NCI-H1048 (cell line): ENCODE measurements at places on chromosomes 3 and 15.

DNA sequence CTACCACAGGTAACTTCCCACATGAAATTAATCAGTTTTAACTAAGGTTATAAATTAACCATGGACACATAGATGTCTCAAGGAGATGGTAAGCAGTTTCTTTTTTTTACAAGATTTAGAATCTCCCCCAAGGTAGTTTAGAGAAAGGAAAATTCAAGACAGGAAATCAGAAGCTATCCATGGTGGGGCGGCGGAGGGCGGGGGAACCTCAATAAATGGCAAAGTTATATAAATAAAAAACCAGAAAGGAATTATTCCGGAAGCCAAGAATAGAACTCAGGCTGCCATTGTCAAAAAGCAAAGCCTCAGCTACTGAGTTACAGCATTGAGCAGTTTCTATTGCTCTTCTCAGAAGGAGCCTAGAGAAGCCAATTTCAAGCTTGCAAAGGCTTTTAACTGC lies 172.1 kb upstream of the SMAD3 start:
- DNase-seq: no peak

DNA sequence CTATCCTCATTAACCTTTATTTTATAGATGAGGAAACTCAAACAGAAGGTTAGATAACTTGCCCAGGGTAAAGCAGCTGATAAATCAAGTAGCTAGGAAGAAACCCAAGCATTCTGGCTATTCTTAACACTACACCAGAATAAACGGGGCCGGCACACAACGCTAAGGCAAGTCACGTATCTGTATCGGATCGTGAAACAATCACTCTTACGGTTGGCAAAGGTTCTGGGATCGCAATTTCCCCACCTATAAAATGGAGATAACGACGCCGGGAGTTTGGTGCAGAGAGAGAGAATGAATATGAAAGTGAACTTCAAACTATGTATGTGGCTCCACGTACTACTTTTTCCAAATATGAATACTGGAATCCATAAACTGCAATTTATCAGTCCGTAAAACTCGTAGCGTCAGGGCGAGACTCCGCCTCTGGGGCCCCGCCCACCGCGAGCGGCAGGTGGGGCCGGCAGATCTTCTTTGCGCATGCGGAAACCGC lies 252 bp upstream of the ARMC8 start:
- DNase-seq: peak; percentile 77

- no peak for DNase-seq
Measured at GRCh38 chr15:52786436-52787122, 3.6 kb downstream of the ONECUT1 start.

- no peak for DNase-seq
Measured at GRCh38 chr3:53570081-53570480, 75.7 kb downstream of the CACNA1D start.

GRCh38 chr15:53297828-53298227 lies 461.6 kb downstream of the WDR72 start:
- no peak for DNase-seq

GRCh38 chr3:120801484-120801883 lies 58.9 kb downstream of the GTF2E1 start:
- DNase-seq: no peak

GRCh38 chr3:138373736-138374094 lies 25.3 kb downstream of the MRAS start:
- DNase-seq: no peak

DNA sequence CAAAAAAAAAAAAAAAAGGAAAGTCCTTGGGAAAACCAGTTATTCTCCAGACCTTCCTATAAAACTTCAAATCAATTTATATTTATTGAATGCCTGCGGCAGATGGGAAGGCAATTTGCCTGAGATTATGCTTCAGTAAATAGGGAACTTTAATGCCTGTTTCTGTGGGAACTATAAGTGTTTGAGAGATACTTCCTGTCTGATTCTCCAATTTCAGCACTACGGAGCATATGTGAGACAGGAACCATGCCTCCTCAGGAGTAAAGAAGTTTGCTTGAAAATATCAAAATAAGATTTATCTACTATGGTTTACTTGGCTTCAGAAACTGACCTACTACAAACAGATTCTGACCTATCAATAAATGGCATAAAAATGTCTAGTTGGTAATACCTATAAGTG lies 135.5 kb downstream of the CBLB start:
- no peak for DNase-seq

- DNase-seq: no peak
Measured at GRCh38 chr3:119733812-119734211, 31.0 kb downstream of the CFAP91 start.

GRCh38 chr3:27560484-27561056 lies 76.4 kb upstream of the SLC4A7 start:
- DNase-seq: no peak

DNA sequence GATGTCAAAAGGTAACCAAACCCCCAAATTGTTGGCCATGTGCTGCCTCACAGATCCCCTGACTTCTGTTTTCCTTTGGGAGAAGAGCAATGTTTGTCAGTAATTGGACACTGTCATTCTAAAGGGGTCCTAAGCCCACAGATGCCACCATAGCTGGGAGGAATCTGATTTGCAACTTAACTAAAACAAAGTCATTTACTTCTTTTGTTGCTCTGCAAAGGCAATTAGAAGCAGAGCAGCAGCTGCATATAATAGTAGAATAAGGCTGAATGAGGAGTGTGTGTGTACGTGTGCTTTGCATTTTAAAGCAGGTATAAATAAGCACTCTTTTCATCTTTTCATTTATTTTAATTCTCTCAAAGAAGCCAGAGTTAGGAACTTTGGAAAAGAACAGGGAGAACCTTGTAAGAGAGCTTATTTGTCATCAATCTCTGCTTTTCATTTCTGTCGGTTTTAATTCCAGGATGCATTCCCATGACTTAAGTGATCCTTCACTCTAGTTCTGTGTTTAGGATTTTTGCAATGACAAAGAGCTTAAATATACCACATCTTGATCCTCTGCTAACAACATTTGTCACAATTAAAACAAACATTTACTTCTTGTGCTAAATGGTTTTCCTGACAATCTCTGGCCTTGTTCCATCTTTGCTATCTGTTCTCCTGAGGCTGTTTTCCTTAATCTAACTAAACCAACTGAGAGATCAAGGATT lies 530.2 kb upstream of the CBLB start:
- DNase-seq: no peak

GRCh38 chr3:77329116-77329515 lies 289.2 kb downstream of the ROBO2 start:
- DNase-seq: no peak

DNA sequence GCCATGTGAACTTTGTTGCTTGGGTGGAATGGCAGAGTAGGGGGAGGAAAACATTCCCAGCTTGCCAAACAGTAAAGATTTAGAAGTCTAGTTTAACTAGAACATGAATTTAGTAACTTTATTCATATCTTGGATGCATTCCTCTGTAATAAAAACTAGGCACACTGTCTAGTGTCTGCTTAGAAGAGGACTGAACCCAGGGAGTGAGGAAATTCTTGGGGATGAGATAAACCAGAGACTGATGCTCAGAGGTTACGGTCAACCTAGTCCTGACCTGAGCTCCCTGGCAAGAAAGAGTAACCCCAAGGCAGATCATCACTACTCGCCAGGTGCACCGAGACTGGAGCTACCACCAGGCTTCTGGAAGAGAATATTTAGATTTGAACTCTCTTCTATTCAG lies 58.2 kb downstream of the SNRK start:
- DNase-seq: no peak

DNA sequence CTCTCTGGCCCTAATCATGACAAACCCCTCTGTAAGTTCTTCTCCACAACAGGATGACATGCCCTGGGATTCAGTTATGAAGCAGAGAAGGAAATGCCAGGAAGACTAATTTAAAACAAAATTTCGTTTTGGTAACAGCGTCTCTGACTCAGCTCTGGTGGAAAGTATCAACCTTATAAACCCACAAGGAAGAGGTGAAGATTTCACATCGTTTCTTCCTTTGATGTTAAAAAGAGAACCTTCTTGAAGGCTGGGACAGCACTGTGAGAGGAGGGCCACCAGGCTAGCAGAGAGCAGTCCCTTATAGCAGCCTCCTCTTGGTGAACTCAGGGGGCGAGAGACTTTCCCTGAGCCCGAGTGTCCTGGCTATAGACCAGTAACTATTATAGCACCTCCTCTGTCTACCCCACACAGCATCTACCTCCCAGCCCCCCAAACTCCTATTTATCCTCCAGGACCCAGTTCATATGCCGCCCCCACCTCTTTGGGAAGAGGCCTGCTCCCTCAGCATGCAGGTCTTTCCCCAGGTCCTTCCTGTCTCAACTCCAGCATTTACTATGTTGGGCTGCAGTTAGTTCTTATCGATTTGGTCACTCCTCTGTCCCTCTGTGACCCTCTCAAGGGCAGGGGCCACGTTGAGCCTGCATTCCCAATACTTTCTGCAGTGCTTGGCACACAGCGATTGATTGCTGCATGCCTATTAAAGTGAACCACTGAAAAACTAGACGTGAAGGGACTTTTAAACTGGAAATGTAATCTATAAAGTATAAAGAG lies 321.5 kb upstream of the ICE2 start:
- DNase-seq: no peak

GRCh38 chr15:39976291-39977274 lies 42.7 kb downstream of the EIF2AK4 start:
- DNase-seq: peak; percentile 12

DNA sequence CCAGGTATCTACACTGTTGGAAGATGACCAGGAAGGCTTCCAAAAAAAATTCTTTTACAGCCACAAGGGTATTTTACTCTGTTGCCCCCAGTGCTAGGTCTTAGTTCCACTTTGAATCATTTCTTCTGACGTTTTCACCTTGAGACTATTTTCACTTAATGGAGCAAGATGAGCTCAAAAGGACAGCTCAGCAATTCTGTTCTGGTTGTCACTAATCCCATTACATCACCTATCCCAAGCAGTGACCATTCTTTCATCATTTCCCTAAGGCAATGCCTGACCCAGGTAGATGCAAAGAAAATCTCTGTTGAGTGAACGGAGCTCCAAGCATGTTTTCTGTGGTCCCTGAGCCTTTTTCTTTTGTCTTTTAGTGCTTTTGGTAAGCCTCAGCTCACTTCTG lies 210.0 kb downstream of the KCNAB1 start:
- DNase-seq: no peak

GRCh38 chr3:171809611-171809860 lies 747 bp downstream of the PLD1 start:
- DNase-seq: no peak

GRCh38 chr3:130014526-130014925 lies 40.0 kb downstream of the TRH start:
- no peak for DNase-seq

GRCh38 chr3:120705884-120706582 lies 24.0 kb upstream of the HGD start:
- DNase-seq: no peak

DNA sequence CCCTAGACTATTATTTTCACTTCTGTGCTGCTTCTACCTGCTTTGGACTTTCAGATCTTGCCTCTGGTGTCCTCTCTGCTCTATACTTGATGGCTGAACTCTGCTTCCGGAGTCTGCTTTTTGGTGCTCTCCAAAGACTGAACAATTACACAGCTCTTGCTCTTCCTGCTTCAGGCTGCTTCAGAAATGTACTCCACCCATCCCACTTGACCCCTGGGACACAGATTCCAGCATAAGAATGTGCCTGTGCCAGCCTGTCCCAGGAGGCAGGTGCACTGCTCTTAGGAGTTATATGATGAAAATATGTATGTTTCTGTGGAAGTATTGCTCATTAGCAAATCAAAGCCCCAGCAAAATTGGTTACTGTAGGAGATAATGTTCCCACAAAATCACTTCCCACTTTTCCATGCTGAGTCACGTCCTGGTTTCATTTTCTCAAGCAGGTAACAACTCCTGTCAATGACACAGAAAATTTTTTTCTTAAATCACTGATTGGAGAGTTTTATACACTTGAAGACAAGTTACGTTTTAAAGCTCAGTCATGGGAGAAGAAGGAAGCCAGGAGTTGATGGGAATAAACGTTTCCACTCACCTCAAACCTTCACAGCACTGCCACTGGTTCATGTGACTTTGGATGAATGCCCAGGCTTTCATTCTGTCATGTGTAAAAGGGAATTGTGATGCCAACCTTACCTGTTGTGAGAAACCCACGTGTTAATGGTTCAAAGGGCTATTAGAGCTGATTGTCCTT lies 239.4 kb upstream of the ZPLD1 start:
- DNase-seq: no peak

GRCh38 chr3:49775538-49775937 lies 10.8 kb downstream of the IP6K1 start:
- no peak for DNase-seq

DNA sequence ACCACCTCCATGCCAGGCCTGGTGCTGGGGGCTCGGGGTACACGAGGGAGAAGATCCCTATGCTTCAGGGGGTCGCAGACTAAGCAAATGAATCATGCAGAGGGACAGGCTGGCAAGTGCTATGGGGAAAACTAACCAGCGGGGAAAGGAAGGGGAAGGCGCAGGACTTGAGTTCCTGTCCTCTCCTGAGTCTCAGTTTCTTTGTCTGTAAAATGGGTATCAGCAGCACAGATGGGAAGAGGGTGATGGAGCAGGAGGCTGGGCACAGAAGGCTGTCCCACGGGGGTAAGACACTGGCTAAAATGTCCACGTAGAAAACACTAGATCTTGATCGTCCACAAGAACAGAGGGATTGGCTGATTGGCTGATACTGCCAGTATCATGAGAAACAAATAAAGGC lies 39.8 kb downstream of the RGMA start:
- DNase-seq: no peak

DNA sequence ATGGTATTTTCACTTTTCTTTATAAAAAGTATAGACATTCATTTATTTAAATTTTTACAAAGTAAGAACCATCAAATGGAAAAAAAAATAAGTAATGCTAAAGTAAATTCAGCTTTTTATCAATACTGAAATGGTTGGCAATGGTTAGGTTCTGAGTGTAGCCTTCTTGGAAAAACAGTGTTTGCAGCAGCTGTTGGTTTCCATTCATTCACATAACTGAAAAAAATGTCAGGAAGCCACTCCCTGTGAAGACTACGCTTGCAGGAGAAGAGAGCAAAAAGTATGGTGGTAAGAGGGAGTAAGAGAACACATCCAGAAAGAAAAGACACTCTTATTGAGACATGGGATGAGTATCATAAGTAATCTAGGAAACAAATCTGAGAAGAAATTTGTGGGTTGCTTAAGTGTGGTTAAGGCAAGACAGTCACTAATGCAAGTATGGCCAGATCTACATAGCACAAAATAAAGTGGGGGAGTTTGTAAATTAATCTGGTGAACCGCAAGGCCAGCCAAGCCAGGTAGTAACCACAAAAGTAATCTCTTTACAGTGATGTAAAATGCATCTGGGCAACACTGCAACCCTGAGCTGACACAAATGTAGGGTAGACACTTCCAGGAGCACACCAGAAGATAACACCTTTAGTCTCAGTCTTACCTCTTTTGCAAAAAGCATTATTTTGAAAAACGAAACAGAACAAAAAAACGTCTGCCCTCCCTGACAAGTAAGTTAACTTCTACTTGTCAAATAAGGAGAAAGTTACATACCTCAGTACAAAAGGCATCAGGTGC lies 133.7 kb downstream of the IGSF11 start:
- no peak for DNase-seq
